ENCODE measurements at places on chromosomes 5 and 9.

- DNase-seq, result peak; percentile 30
These were observed 25.3 kb upstream of the ENHO start for GRCh38 chr9:34547960-34548611.

- DNase-seq, result no peak
These were observed 122.8 kb upstream of the EGFLAM start for GRCh38 chr5:38135486-38136039.

DNA sequence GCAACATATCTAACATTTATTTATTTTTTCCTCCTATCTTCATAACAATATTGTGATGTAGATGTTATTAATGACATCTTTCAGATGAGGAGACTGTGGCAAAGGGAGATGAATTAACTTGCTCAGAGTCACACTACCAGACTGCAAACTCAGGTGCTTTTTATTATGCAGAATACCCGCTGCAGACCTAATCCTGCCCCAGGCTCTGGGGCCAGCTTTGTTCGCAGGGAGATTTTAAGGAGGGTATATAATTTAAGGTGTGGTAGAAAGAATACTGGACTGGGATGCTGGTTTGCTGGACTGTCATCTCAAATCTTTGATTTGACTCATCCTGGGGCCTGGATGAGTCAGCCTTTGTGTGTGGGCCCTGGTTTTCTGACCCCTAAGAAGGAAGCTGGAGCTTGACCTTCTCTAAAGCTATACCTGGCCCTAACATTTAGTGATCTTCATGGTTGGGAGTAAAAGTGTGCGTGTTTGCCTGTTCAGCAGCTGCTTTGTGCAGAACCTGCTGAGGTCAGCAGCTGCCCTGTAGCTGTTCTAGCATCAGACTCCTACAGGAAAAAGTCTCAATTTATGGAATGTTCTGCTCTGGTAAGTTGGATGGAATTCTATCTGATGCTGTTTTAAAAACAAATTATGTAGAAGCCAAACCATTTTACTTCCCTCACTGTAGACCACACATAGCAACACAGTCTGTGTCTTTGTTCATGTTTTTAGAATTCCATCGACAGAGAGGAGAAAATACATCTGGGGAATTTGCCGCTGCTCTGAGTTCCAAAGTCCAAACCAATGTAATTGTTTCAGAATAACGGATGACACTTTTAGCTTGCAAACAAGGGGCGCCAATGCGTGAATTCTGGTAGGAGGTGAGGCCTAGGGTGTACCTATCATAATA is 4.5 kb downstream of the SLC36A1 start:
- DNase-seq, result no peak

DNA sequence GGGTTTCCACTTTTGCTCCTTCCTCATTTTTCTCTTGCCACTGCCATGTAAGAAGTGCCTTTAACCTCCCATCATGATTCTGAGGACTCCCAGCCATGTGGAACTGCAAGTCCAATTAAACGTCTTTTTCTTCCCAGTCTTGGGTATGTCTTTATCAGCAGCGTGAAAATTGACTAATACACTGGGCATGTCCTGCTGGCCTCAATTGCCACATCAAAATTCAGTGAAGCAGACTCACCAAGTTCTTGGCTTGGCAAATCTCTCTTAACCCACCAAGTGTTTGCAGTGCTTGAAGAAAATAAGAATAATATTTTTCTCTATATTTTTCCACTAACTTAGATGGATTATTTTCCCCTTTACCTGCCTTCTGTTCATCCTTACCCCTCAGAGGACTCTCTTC is 212.0 kb downstream of the BRINP1 start:
- no peak for DNase-seq

- DNase-seq, result no peak
These were observed 1.2 kb upstream of the AGPAT2 start for GRCh38 chr9:136688274-136689107.

- no peak for DNase-seq
These were observed 7.0 kb downstream of the HEMGN start for GRCh38 chr9:97930972-97931371.

DNA sequence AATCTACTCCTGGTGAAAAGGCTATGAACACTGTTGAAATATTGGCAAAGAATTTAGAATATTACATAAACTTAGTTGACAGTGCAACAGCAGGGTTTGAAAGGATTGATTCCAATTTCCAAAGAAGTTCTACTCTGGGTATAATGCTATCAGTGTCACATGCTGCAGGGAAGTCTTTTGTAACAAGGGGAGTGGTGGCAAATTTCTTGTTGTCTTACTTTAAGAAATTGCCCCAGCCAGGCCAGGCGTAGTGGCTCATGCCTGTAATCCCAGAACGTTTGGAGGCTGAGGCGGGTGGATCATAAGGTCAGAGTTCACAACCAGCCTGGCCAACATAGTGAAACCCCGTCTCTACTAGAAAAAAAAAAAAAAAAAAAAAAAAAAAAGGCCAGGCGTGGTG is 86.3 kb upstream of the OTULINL start:
- DNase-seq, result no peak

GRCh38 chr9:124209279-124209678 is 48.5 kb upstream of the NEK6 start:
- DNase-seq, result no peak

DNA sequence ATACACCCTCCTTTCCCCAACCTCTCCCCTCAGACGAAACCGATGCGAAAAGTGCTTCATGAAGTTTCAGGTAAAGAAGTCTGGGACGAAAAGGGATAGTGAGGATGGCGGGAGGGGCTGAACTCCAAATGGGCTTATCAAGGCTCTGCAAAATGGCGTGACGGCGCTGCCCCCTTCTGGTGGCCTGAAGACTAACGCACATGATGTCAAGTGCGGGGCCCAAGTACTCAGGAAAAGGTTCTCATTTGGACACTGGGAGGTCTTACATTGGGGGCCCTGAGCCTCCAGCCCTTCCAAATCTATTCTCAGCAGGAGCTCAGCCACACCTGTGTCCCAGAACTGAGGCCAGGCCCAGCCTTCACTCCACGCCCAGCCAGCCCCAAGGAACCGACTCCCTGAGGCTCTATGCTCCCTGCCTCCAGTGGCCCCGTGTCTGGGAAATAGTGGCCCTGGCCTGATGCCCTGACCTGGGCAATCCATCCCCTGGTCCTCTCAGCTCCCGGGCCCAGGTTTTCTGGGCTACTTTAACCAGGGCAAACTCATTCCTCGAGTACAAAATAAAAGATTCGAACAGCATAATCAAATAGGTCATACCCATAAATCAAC is 119.9 kb downstream of the KCNIP1 start:
- DNase-seq, result no peak

DNA sequence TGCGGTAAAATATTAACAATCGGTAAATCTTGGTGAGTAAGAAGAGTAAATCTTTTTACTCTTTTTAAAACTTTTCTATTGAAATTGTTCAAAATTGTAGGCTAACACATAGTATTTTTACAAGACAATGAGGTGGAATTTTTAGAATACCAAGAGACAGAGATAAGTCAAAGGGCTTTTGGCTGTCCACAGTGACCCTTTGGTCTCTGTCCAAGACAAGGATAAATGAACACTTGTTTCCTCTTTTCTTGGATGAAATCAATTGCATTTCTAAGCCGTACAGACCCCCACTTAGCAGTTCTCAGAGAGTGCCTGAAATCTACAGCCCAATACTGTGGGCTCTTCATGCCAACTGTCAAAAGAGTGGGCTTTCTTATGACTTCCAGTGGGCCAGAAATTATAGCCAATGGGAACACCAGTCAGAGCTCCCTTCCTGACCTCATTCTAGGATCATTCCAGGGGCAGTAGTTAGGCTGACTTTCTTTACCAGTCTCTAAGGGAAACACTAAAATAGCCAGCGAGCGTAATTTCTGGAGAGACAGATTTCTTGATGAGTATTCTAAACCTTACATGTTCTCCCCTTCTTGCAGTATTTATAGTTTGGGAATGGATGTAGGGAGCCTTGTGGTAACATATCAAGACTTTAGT is 74.1 kb downstream of the GALNT10 start:
- no peak for DNase-seq

GRCh38 chr5:66671305-66671704 is 75.1 kb downstream of the MAST4 start:
- DNase-seq, result no peak

DNA sequence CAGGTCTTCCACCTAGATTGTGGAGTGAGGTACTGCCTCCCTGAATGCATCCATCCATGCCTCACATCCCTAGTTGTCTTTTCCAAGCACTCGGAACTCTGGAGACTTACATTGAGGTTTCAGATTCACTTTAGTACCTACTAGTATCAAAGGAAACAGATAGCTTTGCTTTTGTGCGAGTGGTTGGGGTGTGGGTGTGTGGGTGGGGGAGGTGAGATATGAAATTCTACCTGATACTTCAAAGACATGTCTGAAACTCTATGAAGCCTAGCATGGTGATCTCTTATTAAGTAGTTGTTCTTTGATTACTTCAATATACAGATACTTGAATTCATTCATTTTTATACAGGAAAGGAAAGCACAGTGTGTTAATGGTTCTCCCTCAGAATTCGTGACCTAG is 64.4 kb downstream of the MCCC2 start:
- DNase-seq, result no peak

DNA sequence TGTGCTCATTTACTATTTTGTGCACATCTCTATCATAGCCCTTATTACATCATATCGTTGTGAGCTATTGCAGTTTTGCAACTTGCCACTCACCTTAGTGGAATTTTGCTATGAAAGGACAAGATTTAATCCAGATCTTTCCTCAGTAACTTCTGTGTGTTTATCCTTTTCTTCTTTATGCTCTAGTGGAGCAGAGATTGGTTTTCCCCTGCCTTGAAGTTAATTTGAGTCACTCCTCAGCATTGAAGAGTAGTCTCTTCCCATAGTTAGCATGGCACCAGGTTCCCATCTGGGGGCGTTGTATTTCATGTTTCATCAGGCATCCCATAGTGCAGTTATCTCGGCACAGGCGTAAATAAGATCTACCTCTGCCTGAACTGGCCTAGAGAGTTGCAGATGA is 510.4 kb downstream of the PSAT1 start:
- DNase-seq, result no peak

GRCh38 chr5:52961274-52961681 is 27.9 kb upstream of the ITGA2 start:
- no peak for DNase-seq

DNA sequence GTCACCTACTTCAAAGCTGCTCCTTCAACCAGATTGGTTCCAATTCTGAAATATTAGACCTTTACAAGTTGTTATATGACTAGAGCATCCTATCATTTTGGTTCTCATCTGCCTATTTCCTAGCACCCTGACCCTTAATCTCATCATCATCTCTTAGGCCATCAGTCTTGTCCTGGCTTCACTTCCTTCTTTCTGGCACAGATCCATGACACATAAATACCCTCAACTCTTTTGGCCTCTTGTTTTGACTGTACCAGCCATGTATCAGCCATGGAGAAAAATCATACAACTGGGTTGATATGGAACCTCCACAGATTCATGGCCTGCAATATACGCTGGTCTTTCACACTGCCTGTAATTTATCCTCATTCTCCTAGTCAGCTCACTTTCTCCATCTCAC is 123.1 kb upstream of the FBXL17 start:
- DNase-seq, result no peak

Data from naive thymus-derived CD8-positive, alpha-beta T cell (primary cell).